HFFc6 (cell line): ENCODE measurements at places on chromosomes 3 and 15. TPM values are rescaled to one million over a fixed set of nuclear protein-coding genes. Genes with fewer than 3 reads are reported as not detected.

The GTF2A2 gene
- 162 to 180 TPM (median 163 TPM) in 3 replicates for total RNA-seq

The CPLX3 gene
- 0.12 TPM in 1 of 3 replicates, not detected in the others for total RNA-seq

The LDHAL6B gene
- not detected in 3 replicates for total RNA-seq

The TGM5 gene
- total RNA-seq = not detected in 2 replicates

The LIPC gene
- total RNA-seq = not detected in 2 replicates

The GALNT15 gene
- total RNA-seq = 5.0 and 6.6 TPM in 2 replicates

The MFN1 gene
- total RNA-seq = 50.1 and 53.8 TPM in 2 replicates

The CFAP100 gene
- total RNA-seq = not detected in 3 replicates

The PCSK6 gene
- not detected in 3 replicates for total RNA-seq

The COLQ gene
- 0.54 and 0.60 TPM in 2 replicates for total RNA-seq

The POTEB gene
- not detected in 3 replicates for total RNA-seq

GRCh38 chr3:152203652-152204051, 65.1 kb upstream of the MBNL1 start:
- DNase-seq = no peak

GRCh38 chr3:71384837-71385716, 198.5 kb downstream of the FOXP1 start:
- no peak for DNase-seq

GRCh38 chr3:12155828-12156227, 2.9 kb downstream of the TIMP4 start:
- DNase-seq = peak; percentile 78

- no peak for DNase-seq
These were observed 18.3 kb upstream of the GASK1A start for GRCh38 chr3:42960786-42961185.

GRCh38 chr15:99564221-99565048, 1.3 kb upstream of the MEF2A start:
- DNase-seq = no peak

DNA sequence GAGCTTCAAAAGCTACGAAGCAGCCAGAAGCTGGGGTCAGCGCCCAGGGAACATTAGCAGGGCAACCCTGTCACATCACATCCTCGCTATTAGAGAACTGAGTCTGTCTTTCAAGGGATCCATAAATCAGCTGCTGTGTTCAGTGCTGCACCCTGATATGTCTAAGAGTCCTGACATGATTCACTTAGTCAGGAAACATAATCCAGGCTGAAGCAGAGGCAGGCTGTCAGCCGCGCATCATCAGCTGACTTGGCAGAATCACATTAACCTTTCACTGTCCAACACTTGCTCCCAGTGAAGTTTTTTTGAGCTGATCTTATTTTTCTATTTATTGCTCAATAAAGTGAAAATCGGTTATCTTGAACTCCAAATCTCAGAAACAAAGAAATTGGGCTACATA, 23.5 kb downstream of the MYH15 start:
- peak; percentile 32 for DNase-seq

GRCh38 chr15:62953021-62953420, 89.5 kb upstream of the TPM1 start:
- DNase-seq = no peak

DNA sequence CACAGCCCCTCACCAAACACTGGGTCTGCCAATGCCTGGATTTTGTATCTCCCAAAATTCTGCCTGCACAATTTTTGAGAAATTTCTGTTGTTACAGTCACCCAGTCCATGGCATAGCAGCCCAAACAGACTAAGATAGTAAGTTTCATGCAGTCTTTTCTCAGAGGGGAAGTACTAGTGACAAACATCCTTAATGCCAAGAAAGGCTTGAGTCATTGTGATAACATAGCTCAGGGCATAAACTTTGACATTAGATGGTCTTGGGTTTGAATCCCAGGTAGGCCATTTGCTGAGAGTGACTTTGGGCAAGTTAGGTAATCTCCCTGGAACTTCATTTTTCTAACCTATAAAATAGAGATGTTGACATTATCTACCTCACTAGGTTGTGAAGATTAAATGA, 36.1 kb upstream of the PFN2 start:
- no peak for DNase-seq

DNA sequence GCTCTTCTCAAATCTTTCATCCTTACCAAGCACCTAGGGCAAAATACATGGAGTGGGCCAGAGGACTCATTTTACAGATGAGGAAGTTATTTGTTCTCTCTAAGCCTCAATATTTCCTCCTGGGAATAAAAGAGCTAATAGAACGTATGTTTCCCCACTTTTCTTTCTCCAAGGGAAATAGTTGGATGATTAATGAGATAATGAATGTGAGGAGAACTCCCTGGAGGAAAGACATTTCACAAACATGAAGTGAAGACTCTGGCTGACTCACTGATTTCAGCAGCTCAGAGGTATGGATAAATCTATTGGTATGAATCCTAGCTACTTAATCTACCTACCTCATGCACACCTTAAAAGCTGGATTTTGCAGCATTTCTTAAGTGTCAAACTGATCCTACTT, 98.4 kb downstream of the ECT2 start:
- peak; percentile 23 for DNase-seq

DNA sequence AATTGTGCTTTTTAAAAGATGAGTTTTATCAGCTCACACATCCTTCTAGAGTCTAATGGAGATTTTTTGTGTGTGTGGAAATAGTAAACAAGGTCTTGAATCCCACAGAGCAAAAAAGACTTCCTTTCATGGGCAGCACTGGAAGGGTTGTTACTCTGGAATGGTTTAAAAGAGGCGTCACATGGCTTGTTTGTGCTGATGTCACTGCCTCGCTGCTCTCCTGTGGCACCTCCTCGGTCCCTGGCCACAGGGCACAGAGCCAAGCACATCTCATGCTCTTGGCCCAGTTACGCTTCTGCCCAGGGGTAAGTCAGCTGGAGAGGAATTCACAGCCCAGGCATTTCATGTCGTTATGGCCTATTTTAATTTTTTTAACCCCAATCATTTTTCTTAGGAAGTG, 53.2 kb downstream of the PGPEP1L start:
- peak; percentile 62 for DNase-seq

GRCh38 chr15:81303244-81304225, 20.4 kb downstream of the STARD5 start:
- DNase-seq = no peak

DNA sequence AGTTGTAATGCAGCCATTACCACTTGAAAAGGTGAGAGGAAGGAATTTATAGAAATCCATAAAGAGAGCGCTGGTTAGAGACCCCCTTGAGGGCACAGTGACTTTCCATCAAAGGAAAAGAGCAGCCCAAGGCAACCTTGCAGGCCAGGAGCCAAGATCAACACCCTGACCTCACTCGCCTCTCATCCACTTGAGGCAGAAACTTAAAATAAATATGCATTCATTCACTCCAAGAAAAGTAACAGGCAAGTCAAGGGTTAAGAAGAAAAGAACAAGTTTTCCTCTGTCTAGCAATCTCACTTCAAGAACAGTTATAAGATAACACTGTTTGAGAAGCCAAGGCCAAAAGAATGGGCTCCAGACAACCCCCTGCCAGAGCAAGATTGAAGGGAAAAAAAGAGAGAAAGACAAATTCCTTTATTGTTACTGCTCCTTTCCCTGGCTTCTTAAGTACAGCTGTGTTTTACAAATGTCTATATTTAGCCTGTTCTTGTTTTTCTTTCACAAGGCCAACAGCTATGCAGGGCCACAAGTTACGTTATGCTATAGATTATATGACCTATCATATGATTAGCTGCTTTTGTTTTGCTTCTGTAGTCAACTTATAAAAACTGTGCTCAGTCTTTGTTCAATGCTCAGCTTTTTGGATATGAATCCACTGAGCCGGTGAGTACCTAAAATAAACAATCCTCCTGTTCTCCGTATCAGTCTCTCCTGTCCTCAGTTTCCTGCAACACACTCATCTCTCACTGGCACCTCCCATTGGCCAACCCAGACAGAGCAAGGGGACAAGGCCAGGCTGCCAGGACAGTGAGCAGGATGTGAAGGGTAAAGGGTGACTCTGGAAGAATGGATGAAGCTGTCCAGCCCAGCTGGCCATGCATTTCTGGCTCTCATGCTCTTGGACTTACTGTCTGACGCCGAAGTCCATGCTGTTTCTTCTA, 15.8 kb upstream of the SSUH2 start:
- DNase-seq = no peak

DNA sequence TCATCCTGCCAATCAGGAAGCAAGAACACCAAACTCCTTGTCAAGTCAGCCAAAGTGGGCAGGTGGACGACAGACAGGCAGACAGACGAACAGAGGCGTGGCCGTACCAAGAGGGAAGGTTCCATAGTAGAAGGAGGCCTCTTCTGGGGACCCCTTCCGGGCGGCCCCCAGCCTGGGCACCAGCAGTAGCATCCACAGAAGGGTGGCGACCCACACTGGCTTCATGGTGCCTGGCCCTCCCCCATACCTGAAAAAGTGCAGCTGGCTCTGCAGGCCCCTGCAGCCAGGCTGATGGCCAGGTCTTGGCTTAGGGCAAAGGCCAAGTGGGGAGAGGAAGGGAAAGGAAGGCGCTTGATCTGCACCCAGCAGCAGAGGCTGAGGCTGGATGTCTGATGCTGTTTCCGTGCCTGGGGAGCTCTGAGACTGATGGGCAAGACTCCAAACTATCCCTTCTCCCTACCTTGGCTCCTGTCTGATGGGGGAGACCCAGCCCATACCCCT, 607 bp downstream of the LCTL start:
- no peak for DNase-seq

DNA sequence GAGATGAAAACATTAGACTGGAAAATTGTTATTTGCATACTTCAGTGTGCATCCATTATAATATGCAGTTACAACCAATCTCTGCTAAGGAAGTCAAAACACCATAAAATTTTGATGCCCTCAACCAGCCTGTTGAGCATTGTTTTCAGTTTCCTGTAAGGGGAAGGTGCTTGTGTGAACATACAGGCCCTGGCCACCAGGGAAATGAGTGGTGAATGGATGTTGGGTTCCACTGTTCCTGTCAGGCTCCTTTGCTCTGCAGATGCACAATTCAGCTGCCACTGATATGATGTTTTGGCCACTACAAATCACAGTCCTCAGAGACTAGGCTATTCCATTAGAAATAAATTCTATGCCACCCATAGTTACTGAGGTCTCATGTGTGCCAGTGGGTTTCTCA, 184.6 kb downstream of the SYNPR start:
- DNase-seq = no peak

DNA sequence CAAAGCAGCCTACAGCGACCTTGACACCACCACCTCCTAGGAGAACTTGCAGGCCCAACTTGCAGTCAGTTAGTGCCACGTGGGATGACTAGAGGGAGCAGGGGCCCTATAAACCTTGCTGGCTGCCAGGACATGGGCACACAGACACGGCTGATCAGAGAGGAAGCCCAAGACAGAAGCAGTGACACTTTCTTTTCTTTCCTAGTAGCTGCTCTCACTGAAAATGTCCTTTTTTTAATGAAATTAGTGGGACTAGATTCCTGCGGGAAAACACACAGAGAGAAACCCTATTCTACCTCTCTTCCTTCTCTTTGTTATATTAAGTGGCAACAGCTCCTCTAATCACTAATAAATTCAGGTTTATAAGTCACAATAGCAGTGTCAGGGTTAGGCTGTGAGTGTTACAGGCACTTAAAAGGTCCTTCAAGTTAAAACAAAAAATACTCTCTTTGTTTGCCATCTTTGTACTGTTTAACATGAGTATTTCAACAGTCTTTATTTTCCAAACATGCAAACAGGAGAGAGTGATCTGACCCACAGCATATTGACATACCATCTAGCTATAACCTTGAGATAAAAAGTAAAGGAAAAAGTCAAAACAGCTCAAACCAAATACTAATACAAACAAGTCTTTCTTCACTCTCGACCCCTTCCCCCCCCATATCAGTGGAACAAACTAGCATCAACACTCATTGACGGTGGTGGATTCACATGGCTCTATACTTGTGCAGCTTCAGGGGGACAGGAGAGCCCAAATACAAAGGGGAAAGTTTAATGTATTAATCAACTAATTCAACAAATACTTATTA, 2.1 kb upstream of the TMEM212 start:
- no peak for DNase-seq

- DNase-seq = no peak
These were observed 9.4 kb downstream of the BCL6 start for GRCh38 chr3:187735837-187736236.

DNA sequence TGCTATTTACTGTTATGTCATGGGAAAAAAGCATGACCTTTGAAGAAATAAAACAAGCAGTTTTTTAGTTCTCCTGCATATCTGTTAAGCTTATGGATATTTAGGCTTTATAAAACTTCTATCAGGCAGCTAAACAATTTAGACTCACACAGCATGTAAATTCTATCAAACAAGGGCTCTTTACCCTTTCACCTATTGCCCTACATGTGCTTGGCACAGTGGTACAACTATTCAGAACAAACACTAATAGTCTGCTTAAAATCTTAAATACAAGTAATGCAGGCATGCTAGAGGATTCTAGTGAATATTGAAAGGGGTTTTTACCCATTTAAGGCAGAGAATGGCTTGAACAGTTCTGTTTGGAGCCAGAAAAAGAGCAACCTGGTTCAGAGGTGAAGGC, 23.4 kb upstream of the NANOGP8 start:
- no peak for DNase-seq

DNA sequence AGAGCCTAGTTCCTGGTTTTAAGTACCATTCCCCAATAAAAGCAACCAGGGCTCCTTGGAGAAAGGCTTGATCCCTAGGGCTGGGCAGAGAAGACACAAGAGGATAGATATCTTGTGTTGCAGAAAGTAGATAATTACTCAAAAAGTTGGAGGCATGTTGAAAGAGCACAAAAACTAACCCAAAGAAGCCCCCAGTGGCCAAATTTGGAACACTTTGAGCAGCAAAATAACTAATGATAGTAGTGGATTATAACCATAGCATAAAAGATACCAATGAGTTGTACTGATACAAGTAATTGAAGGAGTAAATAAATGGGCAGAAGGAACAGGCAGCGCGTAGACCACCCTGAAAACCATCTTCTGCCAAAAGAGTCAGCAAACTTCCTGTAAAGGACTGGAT, 12.0 kb downstream of the EXOSC7 start:
- DNase-seq = no peak

- DNase-seq = no peak
These were observed 211.9 kb upstream of the PRICKLE2 start for GRCh38 chr3:64437131-64437530.

- no peak for DNase-seq
These were observed 131.6 kb downstream of the LRRK1 start for GRCh38 chr15:101050623-101051290.

DNA sequence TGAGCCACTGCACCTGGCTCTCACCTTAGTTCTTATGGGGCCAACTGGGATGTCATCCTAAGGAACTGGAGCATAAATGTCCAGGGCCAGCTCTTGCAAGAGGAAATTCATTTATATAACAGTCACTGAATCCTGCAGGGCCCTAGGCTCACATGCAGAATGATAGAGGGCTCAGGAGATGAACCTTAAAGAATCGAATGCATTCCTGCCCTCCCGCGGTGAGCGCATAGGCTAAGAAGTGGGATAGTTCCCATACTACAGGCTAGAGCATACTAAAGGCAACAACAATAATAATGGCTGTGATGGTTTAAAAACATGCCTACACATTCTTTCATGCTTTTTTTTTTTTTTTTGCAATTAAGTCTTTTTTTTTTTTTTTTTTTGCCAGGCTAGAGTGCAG, 17.1 kb upstream of the CSRNP1 start:
- no peak for DNase-seq

GRCh38 chr15:88218557-88219221, 37.9 kb downstream of the NTRK3 start:
- DNase-seq = no peak

- DNase-seq = no peak
These were observed 59.1 kb downstream of the TRIM42 start for GRCh38 chr3:140736863-140737460.

- no peak for DNase-seq
These were observed 132.1 kb downstream of the DOCK3 start for GRCh38 chr3:50806806-50807205.

GRCh38 chr3:123015596-123015995, 12.0 kb downstream of the SEMA5B start:
- DNase-seq = no peak
